ENCODE measurements at places on chromosomes 3 and 15. TPM values are rescaled to one million over a fixed set of nuclear protein-coding genes. Genes with fewer than 3 reads are reported as not detected.

DNA sequence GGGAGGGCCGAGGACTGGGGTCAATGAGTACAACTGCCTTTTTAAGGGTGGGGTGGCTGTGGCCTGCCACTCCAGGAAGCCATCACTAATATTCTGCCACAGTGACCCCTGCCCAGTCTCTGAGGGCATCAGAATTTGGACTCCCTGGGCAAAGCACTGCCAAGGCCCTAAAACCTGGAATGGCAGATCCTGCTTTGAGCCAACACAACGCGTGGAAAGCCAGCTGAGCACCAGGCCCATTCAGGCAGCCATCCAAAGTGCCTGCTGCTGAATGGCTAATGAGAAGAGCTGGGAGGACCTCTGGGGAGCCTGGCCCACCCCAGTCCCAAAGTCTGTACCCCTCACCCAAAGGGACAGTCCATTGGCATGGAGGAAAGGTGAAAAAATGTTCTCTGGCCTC lies 5.0 kb downstream of the TWF2 start:
- H3K4me1 ChIP-seq, result peaks cover 13% of the 10 kb centered on the region
- peaks cover 25% of the 10 kb centered on the region for H3K36me3 ChIP-seq

The PYGO1 gene
- total RNA-seq, result 7.6 TPM

The GOLGA6L4 gene
- total RNA-seq, result 7.5 TPM

GRCh38 chr15:74776821-74777768 lies 4.8 kb upstream of the CSK start:
- peaks cover 27% of the 10 kb centered on the region for H3K4me1 ChIP-seq
- H3K27me3 ChIP-seq, result no peaks in the 10 kb centered on the region
- no peak overlapping the region for H3K4me3 ChIP-seq
- no peaks in the 10 kb centered on the region for H3K36me3 ChIP-seq

The CSTA gene
- not detected for total RNA-seq
